ENCODE measurements at places on chromosomes 7 and 10. TPM values are rescaled to one million over a fixed set of nuclear protein-coding genes. Genes with fewer than 3 reads are reported as not detected.

CNTNAP2 gene
- total RNA-seq, result not detected

SOSTDC1 gene
- total RNA-seq, result not detected

- peaks cover 5% of the 10 kb centered on the region for H3K27me3 ChIP-seq
- H3K4me3 ChIP-seq, result no peak overlapping the region
- H3K36me3 ChIP-seq, result no peaks in the 10 kb centered on the region
- DNase-seq, result no peak
Measured at GRCh38 chr10:123552760-123553554, 113.2 kb upstream of the GPR26 start.

- H3K27ac ChIP-seq, result peak overlapping the region; percentile 98
- DNase-seq, result peak; percentile 73
- H3K27me3 ChIP-seq, result no peaks in the 10 kb centered on the region
- peaks cover 39% of the 10 kb centered on the region for H3K36me3 ChIP-seq
- peaks cover 22% of the 10 kb centered on the region for H3K4me1 ChIP-seq
Measured at GRCh38 chr7:26199301-26200037, 1.1 kb downstream of the HNRNPA2B1 start.

DNA sequence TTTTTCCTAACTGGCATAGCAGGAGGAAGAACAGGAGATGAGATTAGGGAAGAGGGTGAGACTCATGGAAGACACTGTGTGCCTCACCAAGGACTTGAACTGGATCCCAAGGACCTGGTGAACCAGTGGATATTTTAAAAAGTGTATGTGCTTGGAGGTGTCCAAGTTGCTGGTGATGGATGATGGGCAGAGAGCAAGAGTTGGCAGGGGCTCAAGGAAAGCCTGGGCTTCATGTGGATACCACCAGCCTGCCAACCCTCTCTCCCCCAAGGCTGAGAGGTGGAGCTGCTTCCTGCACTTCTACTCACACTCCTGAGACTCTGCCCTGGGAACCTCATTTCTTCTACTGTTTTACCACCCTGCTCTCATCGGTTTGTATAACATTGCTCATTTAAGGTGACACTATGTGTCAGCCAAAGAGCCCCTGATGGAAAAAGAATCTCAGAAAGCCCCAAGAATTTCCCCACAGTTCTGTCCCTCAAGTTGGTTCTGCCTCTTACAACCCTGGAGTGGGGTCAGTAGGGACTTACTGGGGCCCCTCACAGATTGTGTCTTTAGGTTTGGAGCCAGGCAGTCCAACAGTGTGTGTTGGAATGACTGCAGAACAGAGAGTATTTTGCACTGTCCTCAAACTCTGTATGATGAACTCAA, 56.2 kb upstream of the PDCD4 start:
- DNase-seq, result no peak
- H3K4me1 ChIP-seq, result peaks cover 18% of the 10 kb centered on the region
- H3K27me3 ChIP-seq, result no peaks in the 10 kb centered on the region
- no peak overlapping the region for H3K4me3 ChIP-seq
- H3K36me3 ChIP-seq, result no peaks in the 10 kb centered on the region

DNA sequence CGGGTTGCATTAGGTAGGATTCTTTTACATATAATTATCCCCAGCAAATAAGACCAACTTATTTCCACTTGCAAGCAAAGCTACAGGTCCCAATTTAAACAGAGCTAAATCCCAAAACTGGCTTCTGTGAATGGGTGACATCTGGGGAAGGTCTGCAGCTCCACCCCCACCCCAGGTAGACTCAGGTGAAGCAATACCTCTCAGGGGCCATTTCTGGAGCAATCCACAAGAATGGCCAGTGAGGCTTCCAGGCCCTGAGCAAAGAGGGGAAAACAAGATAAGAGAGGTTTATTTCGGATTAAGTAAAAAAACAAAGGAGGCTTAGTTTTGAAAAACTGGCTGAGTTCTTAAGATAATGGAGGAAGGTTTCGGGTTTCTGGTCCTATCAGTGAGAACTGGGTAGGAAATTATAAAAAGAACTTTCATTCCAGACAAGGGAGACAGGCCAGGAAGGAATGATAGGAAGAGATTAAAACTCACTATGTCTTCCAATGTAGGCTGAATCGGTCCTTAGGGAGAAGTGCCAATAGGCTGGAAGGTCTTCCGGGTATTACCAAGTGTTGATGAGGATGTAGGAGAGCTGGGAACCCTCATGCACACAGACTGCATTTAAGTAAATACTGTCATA, 25.4 kb downstream of the SH3PXD2A start:
- H3K27me3 ChIP-seq, result no peaks in the 10 kb centered on the region
- no peak overlapping the region for H3K4me3 ChIP-seq
- H3K27ac ChIP-seq, result no peak overlapping the region
- no peaks in the 10 kb centered on the region for H3K4me1 ChIP-seq
- no peaks in the 10 kb centered on the region for H3K36me3 ChIP-seq
